ENCODE measurements at places on chromosomes 2 and 18. TPM values are rescaled to one million over a fixed set of nuclear protein-coding genes. Genes with fewer than 3 reads are reported as not detected.

Gene IL18R1
- not detected for total RNA-seq

Gene IL36G
- total RNA-seq = not detected

Gene CKAP2L
- 20.7 TPM for total RNA-seq

Gene EMILIN1
- 2.9 TPM for total RNA-seq

Gene SPP2
- not detected for total RNA-seq

Gene C1QL2
- 0.88 TPM for total RNA-seq

Gene ZDBF2
- 15.3 TPM for total RNA-seq

Gene ALPI
- not detected for total RNA-seq

Gene PXDN
- 131 TPM for total RNA-seq

Gene DHRS9
- total RNA-seq = not detected

Gene NCKAP5
- total RNA-seq = 0.46 TPM

Gene TRIM54
- total RNA-seq = 4.2 TPM

Gene KLHL14
- total RNA-seq = 1.3 TPM

Gene SKOR2
- total RNA-seq = 0.21 TPM
